ENCODE measurements at places on chromosomes 5 and 9.

GRCh38 chr9:113665064-113665463 is 201.5 kb downstream of the RGS3 start:
- no peak for DNase-seq

- DNase-seq, result no peak
Measured at GRCh38 chr5:12614608-12615007, 710.4 kb upstream of the CTNND2 start.

DNA sequence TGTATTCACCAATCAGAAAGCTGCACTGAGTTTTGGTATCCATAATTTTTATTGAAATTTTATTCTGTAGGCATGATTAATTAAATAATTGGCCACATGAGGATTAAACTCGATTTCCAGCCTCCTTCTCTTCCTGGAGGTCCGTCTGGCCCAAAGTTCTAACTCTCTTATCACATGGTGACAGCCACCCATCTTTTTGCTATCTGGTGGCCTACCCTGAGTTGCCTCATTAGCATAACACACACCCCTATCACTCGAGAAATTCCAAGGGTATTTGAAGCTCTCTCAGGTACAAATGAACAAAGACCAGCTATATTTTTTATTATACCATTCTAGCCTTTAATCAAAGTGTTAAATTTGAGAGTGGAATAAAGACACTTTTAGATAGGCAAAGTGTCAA is 57.7 kb downstream of the APC start:
- DNase-seq, result no peak

- no peak for DNase-seq
Measured at GRCh38 chr5:56812110-56812509, 3.2 kb upstream of the MAP3K1 start.

- no peak for DNase-seq
Measured at GRCh38 chr9:127293328-127293727, 28.8 kb downstream of the GARNL3 start.

GRCh38 chr5:133403741-133404364 is 208.5 kb downstream of the FSTL4 start:
- no peak for DNase-seq

Measured in HS-27A (cell line).